ENCODE measurements at places on chromosomes 1 and 21.

- peak; percentile 83 for DNase-seq
These were observed 47.1 kb downstream of the MYSM1 start for GRCh38 chr1:58652651-58653184.

DNA sequence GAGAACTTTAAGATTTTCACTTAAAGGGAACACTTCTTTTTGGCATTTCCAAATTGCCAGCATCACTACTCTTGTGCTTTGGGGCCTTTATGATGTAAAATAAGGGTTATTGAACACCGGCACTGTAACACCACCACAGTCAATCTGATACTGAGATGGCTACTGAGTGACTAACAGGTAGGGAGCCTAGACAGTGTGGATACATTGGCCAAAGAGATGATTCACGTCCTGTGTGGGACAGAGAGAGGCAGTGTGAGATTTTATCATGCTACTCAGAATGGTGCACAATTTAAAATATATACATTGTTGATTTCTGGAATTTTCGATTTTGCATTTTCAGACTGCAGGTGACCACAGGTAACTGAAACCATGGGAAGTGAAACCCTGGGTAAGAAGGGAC is 261.6 kb downstream of the SPATA17 start:
- no peak for DNase-seq

GRCh38 chr1:17710889-17711576 is 44.1 kb upstream of the ACTL8 start:
- DNase-seq = no peak

- no peak for DNase-seq
These were observed 1020.2 kb downstream of the TTLL7 start for GRCh38 chr1:82978461-82979324.

GRCh38 chr1:21381354-21381753 is 58.6 kb upstream of the NBPF3 start:
- peak; percentile 12 for DNase-seq

- DNase-seq = no peak
These were observed 114.6 kb downstream of the AKT3 start for GRCh38 chr1:243735457-243735856.

DNA sequence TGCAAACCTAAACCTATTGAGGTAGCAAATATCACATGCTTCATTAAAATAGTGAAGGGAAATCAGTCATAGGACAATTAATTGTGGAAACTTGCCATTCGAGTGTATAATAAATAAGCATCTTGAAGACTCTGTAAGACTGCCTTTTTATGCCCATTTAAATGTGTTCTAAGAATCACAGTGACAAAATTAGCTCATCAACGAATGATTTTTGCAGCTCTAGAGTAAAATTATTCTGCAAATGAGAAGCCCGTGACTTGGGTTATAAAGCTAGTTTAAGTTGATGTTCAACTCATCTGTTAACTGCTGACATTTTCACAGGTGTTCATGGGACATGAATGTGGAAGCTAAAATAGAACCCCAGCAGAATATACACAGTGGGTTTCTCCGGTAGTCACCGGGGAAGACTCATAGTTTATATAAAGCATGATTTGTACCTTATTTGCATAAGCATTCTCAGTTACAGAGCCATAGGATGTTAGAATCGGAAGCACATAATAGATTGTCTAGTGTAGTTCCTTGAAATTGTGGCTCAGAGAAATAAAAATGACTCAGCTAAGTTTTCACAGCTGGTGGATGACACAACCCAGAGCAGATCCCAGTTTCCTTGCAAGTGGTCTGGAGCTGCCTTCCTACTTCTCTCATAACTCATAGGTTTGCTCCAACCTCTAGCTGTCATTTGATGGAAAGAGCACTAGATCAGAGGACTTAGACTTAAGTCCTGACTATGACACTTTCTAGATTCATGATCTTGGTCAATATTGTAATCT is 107.3 kb downstream of the UCHL5 start:
- DNase-seq = peak; percentile 83

- DNase-seq = no peak
These were observed 66.4 kb upstream of the TARDBP start for GRCh38 chr1:10945991-10946509.

DNA sequence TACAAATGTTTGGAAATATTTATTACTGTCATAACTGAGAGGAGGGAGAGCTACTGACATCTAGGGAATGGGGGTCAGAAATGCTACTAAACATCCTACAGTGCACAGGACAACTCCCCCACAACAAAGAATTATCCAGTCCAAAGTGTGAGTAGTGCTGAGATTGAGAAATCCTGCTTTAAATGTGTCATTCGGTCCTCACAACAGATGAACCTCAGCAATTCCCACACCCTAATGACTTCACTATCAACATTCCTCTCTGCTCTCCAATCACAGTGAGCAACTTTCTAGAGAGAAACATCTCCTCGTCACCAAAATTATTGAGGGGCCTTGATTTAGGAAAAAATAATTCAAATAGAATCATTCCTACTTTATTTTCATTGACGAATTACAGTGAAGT is 18.0 kb downstream of the OMA1 start:
- DNase-seq = peak; percentile 13

DNA sequence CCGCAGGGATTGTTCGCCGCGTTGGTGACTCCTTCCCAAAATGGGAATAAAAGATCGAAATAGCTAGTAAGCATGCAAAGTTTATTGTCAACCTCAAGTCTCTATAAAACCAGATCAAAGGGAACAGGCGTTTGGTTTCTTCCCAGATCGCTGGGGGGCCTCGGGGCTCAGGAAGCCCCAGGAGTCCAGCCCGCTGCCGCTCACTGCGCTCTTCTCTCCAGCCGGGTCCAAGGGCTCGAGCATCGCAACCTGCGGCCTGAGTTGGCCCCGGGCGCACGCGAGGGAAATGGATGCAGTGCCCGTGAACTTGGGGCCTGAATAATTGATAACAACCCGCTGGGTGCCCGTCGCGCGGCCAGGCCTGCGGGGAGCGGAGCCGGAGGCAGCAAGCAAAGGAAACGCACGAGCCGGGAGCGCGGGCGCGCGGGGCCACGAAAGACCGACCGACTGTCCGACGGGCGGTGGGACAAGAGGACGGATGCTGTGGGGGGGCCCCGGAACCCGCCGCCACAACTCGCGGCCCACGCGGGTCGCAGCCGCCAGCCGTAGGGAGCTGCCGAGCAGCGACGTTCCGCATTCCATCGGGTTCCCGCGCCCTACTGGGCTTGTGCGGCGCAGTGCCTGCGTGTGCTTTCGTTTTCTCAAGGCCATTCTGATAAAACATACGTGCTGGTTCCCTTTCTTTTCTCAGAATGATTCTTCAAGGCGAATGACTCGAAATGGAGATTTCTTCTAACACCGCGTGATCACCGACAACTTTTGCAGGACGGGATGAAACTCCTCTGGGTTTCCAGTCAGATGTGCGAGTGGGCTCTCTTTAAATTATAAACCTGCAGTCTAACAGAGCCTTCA is 14.0 kb upstream of the ALX3 start:
- peak; percentile 60 for DNase-seq

- no peak for DNase-seq
These were observed 39.0 kb downstream of the TENT5C start for GRCh38 chr1:117644696-117645311.

Data from suppressor macrophage (primary cell).